ENCODE measurements at places on chromosomes 7 and 10.

DNA sequence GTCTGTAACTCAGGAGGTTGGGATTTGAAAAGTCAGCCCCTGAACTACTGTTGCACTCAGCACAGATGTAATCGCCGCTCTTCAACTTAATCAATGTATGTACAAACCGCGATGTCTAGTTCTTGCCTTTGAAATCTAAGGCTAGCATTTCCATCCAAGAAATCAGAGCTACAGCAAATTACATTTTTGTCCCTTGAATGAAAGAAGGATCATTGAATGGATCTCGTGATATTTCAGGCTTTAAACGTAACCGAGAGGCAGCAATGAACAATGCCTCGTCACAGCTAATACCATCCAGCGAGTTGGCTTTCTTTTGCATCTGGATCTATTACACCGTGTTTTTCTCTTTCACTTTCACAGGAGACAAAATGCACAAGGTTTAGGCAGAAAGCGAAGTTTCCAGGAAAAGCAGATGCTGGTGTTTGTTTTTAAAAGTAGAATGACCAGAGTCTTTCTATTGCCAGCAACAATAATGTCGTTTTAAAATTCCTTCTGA lies 5.5 kb downstream of the SKIDA1 start:
- peak; percentile 31 for DNase-seq

GRCh38 chr10:13776861-13777311 lies 190.1 kb downstream of the PRPF18 start:
- DNase-seq, result no peak

DNA sequence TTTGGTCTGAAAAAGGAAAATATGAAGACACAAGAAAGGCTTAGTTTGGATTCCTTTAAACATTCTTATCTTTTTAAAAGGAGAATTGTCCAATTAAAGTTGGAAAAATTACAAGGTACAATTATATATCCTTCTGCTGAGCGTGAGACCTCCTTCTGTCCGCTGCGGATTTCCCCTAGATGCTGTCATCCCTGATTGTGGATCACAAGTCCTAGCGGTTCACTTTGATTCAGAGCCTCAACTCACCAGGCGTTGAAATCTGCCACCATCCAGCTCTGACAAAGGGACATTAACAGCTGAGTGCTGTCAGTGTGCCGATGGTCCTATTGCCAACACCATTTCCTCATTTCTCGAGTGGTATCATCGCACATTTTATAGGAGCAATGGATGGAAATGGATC lies 73.1 kb upstream of the PTER start:
- DNase-seq, result no peak

DNA sequence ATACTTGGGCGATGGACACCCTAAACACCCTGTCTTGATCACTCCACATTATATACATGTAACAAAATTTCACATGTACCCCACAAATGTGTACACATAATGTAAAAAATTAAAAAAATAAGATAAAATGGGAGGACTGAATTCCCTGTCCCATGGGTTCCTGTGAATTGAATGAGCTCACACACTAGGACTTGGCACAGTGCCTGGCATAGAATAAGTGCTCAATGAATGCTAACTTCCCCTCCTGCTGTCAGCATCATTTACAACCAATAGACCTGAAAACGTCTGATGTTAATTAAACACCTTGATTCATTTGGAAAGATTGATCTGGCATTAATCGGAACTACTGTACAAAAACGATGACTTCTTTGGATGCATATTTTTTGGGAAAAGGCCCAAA lies 117.3 kb upstream of the ZNF438 start:
- no peak for DNase-seq

GRCh38 chr7:17706275-17706674 lies 234.0 kb downstream of the SNX13 start:
- no peak for DNase-seq

DNA sequence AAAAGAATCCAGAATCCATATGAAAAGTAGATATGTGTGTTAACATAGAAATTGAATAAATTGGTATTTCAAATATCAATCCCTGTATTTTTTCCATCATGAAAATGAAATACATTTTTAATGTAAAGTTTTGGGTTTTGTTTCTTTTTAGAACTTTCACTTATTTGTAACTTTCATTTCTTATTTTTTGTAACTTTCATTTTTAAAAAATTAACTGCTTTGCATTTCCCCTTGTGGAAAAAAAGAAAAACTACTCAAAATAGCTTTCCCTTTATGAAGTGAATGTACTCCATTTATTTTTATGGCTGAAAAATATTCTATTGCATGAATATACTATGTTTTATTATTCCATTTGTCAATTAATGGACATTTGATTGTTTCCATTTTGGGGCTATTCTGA lies 75.6 kb upstream of the SMNDC1 start:
- no peak for DNase-seq

GRCh38 chr10:110775020-110775375 lies 96.7 kb upstream of the PDCD4 start:
- DNase-seq, result no peak

DNA sequence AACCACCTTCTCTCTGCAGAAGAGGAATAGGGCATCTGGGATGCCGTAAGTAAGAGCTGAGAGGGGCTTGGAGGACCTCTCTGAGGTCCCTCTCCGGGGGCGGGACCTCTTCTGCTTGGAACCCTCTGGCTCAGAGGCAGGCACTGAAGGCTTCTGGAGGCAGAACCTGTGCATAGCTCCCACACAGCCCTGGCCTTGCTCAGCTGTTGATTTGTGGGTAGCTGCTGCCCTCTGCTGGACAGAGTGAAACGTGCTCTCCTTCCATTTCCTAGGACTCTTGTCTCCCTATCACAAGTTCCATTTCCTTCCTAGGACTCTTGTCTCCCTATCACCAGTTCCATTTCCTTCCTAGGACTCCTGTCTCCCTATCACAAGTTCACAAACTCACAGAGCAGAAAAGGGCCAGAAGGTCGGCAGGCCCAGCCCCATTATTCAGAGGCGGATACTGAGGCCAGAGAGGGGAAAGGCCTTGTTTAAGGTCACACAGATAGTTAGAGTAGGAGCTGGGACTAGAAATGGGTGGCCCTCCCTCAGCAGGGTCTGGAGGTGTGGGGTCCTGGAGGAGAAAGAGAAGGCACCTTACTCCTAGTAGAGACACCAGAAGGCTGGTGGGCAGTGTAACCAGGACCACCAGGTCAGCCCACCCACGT lies 30.3 kb upstream of the GARS1 start:
- peak; percentile 79 for DNase-seq

- no peak for DNase-seq
Measured at GRCh38 chr7:94350734-94351133, 44.0 kb upstream of the COL1A2 start.

DNA sequence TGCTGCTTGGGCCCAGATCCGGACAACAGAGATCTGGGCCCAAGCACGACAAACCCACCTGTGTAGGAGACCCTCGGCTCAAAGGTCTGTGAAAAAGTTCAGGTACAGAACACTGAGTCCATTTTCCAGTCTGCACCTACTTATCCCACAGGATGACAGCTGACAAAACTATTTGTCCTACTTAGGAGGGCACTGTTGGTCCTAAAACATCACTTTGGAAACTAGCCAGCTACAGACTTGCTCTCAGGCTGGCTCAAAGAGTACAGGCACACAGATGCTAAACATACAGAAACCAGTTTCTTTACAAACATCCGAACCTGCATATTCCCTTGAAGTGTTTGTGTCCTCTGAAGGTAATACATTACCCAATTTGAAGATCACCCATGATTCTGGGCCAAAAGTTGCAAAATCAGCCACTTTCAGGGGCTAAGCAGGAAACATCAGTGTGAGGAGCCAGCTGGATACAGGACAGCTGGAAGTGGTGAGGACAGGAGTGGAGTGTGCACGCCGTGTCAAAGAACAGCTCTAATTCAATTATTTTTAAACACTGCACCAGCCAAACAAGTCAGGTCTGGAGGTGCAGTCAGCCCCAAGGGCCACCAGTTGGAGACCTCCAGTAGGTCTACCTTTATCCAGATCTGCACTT lies 88.5 kb downstream of the NOC3L start:
- DNase-seq, result peak; percentile 27

- peak; percentile 80 for DNase-seq
Measured at GRCh38 chr7:12389089-12389700, 14.5 kb downstream of the VWDE start.

DNA sequence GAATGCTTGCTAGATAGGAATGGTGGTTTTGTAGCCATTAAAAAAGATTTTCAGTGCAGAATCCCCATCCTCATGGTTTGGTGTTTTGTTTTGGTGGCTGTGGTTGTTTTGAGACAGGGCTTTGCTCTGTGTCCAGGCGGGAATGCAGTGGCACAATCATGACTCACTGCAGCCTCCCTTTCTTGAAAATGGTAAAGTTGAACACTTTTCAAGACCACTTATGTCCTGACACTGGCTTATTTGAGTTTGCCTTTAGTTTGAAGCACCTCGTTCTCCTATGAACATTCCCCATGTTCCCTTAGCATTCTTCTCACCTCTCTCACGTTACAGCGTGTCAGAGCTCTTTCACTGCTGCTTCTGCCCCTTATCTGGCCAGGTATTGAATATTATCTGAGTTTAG lies 140.1 kb downstream of the LRRC4 start:
- no peak for DNase-seq

DNA sequence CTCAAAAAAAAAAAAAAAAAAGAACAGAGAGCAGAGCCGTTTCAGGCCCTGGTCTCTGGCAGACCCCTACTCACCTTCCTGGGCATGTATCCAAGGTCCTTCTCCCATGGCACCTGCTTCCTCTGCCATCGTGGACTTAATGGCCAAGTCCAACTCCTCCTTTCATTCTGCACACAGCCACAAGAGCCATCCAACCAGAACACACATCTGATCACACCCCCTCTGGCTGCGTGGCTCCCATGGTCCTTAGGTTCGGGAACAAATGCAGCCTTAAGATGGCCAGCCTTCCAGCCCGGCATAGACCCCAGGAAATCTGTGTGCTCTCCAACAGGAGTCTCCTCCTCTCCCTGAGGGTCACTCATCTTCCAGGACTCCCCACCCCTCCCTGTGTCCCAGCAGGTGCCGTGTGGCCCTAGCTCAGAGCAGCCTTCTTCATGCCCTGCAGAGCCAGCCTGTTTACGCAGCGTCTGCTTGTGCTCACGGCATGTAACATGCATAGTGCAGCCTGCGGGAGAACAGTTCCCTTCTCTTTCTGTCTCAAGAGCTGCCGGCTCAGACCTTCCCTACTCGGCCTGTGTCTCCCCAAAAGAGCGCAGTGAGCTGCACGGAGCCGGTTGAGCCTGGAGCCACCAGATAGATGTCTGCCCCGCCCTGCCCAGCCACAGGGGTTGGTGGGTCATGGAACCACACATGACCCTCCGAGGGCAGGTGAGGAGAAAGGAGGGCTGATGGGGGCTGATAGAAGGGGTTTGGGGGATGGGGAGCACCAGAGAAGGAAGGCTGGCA lies 157.3 kb downstream of the NRF1 start:
- DNase-seq, result no peak

GRCh38 chr10:3442451-3442990 lies 269.9 kb upstream of the PITRM1 start:
- DNase-seq, result no peak

DNA sequence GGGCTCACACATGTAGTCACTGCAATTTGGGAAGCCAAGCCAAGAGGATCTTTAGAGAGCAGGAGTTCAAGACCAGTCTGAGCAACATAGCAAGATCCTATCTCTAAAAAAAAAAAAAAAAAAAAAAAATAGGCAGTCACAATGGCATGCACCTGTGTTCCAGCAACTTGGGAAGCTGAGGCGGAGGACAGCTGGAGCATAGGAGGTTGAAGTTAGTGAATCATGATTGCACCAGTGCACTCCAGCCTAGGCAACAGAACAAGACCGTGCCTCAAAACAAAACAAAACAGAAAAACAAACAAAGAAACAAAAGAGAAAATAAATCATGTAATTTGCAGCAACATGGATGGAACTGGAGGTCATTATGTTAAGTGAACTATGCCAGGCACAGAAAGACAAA lies 33.6 kb upstream of the BICC1 start:
- DNase-seq, result no peak

- no peak for DNase-seq
Measured at GRCh38 chr7:155741082-155741481, 71.2 kb downstream of the SHH start.

- peak; percentile 40 for DNase-seq
Measured at GRCh38 chr7:5699467-5700384, 81.7 kb downstream of the RNF216 start.

DNA sequence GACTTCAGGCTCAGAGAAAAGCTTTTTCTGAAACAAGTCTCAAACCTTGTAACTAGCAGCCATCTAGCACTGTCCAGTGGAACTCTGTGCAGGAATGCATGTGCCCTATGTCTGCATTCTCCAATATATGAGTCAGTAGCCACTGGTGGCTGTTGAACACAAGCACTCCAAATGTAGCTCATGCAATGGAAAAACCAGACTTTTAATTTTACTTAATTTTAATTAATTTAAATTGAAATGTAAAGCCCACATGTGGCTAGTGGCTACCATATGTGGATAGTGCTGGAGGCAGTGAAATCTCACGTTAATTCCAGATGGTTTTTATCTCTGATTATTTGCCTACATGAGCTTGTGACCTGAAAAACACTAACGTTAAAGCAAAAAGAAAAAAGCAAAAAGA lies 225.1 kb downstream of the GATA3 start:
- DNase-seq, result no peak

DNA sequence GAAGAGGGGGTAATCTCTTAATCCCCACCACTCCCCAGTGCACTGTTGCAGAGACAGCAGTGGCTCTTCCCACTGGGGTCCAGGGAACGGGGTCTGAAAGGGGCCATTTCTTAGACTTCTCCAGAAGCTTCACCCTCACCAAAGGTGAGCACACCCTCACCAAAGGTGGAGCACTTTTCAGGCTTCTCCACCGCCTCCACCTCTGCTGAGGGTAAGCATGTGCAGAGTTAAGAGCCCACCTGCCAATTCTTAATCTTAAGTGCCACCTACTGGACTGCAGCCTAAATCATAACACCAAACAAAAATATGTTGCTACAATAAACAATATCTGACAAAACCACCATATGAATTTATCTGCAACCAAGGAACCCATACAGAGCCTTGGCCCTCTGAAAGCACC lies 27.0 kb downstream of the SNX13 start:
- DNase-seq, result no peak

DNA sequence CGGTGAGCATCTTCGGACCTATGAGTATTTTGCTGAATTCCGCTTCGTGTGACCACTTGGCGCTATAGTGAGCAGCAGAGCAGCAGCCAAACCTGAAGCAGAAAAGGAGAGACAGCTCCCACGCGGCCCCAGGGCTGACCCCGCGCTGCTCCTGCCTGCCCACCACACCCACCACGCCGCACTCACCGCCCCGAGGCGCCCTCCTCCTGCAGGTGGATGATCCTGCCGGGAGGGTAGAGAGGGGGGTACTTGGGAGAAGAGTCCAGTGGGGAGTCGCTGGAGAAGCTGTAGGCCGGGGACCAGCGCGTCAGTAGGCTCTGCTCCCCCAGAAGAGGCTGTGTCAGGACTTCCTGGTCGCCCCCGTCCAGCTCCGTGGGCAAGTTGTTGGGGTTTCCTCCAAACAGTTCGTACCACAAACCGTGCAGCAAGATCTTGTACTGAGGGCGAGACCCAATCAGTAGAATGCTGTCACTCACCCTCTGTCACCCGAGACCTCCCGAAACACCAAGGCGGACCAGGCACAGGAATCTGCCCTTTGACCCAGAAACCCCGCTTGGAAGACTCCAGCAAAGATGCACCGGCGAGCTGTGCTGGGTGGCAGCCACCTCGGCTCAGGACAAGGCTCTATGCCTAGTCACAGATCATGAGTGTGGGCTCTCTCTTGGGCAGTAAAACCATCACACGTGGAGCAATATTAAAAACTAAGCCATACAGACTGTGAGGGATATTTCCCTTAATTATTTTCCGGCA lies 37.6 kb downstream of the DAGLB start:
- no peak for DNase-seq
